ENCODE measurements at places on chromosomes 12 and 14.

DNA sequence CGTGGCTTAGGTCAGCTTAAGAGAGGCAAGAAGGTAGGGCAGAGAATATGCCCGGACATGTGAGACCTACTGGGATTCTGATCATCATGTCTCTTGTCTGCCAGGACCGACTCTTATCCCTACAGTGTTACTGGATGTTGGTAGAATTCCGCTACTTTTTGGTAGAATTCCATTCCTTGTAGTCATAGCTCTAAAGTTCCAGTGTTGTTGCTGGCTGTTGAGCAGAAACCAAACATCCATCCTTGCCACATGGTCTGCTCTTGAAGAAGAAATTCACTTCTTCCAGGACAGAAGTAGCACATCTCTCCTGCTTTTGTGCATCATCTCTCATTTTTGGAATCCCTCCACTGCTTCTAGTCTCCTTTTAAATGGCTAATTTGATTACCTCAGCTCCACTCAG, 453.7 kb downstream of the RPL10L start:
- DNase-seq = no peak

DNA sequence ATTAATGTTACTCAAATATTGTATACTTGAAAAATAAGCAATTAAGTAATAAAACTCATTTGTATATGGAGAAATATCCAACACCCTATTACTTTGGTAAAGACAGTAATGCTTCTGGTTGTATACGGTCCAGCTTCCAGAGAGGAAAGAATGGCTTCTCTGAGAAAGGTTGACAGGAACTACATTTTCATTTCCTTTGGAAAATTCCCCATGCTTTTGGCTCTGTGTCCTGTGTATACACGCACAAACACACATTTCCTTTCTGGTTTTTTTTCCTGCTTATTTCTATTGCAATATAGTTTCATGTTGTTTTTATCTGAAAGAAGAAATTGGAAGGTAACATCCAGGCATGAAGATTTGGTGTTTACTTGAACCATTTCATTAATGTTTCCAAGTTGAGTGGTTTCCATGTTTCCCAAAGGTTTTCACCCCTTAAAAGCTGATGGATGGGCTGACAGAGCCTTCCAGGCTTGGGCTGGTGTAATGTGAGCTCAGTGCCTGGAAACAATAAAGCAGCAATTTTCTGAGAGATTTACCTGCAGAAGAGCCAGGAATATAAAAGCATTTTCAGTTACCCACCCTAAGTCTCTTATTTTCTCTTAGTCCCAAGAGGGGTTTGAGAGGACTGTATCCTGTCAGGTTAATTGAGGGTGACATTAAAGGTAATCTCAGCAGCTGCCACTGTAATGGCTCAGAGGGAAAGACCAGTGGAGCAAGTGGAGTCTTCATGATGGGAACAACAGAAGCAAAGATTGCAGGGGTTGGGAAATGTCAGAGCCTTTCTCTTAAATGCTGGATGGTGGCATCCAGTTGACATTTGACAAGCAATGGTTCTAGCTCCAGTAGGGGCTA, 33.4 kb upstream of the TMTC1 start:
- DNase-seq = no peak

DNA sequence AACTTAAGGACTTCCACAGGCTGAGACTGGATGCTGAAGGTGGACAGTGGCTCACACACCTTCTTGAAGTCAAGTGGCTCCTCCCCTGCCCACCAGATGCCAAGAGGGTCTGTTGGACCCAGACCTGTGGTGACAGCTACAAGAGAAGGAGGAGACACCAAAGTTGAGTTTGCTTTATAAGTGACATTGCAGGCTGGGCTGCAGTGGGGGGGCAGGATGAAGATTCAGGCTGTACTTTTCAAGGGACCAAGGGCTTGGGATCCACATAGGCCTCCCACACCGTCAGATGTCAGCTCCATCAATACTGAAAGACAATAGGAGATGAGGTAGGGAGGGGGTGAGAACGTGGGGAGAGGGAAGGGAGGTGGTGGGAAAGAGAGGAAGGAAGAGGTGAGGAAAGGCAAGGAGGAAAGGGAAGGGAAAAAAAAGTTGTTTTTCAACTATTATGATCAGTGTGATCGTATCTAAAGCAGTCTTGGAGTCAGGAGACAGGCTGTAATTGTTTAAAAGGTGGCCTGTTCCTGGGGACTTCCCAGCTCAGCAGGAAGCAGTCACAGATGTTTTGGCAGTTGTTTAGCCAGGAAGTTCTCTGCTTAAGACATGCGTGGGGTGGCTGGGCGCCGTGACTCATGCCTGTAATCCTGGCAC, 84.1 kb upstream of the RESF1 start:
- no peak for DNase-seq

DNA sequence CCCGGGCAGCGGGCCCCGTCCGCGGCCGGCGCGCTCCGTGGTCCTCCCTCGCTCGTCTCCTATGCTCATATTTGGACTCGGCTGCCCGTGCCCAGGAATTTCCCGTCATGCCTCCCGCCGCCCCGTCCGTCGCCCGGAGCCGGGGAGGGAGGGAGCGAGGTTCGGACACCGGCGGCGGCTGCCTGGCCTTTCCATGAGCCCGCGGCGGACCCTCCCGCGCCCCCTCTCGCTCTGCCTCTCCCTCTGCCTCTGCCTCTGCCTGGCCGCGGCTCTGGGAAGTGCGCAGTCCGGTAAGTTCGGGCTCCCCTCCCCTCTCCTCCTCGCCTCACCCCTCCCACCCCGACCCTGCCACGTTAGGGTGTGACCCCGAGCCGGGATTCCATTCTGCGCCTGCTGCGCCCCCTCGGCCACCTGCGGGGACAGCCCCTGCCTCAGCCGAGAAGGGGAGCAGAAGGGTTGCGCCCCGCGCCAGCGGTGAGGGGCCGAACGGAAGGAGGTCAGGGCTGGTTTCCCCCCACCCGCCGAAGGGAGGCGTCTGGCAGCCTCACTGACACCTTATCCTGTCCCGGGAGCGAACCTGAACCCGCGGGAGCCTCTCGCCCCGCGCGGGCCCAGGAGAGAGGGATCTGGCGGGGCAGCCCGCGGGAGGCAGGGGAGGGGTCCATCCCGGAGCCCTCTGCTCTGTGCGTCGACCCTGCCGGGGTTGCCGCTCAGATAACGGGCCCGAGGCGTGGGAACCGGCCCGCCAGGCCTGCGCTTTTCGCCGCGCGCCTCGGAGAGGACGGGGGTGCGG, at the start of gene MSRB3:
Gene MSRB3, plus strand, starts transcription at position 108 of the 793 bp plus-strand sequence. CDS start 29,897 bp downstream, outside the sequence.
- DNase-seq = peak; percentile 53

DNA sequence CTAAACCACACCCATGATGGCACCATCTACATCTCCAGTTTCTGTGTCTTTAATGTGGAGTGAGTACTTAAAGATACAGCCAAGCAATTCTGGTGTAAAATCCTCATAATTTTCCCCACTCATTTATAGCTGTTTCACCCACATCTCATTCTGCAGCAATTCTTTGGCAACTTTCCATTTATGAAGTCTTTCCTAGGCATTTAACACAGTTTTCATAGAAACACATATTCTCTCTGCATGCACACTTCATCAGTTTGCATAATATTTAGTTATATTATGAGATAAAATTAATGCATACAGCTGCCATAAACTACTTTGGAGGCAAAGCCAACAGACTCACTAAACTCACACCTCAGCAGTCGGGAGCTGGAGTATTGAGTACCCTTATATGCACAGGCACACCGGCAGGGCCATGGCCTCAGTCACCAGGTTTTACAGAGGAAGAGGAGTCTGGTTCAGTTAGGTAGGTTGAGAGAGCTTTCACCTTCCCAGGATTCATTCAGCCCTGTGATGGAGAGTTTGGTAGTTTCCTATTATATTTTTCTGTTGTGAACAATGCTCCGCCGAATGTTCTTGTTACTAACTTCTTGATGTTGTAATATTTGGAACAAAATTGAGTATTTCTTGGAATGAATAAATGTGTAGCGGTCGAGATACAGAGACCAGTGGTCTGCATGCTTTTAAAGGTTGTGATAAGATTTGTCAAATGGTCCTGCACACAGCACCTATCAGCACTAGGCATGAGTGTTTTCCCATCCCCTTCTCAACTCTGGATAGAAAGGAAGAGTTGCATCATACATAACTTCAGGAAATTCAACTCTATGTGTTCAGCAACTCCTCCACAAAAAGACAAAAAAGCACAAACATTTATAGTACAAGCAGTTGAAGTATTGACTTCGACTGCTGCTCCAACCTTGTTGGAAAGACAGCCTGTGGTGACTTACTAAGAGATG, 123.5 kb downstream of the TTC8 start:
- no peak for DNase-seq

GRCh38 chr12:88725592-88726143, 145.4 kb upstream of the KITLG start:
- no peak for DNase-seq

DNA sequence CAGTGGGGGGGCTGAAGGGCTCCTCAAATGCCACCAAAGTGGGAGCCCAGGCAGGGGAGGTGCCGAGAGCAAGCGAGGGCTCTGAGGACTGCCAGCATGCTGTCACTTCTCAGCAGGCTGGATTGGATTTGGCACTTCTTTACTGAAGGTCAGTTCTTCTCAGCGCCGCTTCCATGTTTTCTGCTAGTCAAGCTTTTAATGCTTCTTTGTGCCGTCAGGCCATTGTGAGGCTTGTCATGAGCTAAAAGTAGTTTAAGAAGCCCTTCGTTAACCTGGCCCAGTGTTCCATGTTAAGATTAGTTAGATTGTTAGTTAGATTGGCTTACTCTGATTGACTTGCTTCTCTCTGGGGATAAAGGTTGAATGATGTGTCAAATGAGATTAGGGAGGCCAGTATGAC, 13.4 kb downstream of the GABARAPL1 start:
- no peak for DNase-seq

DNA sequence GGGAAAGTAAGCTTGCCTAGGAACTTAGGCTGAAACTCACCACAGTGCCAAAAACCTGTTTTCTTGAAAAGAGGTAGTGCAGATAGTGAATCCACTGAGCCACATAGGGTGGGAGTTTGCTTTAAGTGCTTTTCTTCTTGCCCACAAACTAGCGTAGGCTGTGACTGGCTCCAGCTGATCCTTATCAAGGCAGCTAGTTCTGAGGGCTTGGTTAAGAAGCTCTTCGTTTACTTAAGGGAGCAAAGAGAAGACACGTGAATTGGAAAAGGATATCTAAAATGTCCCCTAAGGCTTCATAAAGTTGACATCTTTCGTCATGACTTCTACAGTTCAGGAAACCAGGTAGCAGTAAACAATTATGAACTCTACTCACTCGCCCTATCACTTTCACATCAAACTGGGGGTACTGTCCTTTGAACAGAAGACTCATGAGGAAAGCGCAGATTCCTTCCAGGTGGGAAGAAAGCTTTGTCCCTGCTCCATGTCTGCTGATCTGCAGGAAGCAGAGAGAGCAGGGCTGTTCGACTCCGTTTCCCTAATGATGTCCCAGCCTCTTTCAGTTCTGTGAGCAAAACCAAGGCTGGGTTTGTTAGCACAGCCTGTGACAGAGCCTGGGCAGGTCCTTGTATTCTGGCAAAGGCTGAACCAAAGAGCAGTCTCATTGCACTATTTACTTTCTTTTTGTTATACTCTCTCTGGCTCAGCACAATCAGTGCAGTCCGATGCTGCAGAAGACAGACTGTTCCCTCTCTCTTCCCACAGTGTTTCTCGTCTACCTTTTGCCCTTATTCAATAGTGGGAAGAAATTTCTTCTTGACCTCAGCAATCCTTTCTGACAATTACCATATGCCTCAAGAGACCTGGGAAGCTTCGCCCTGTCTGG, 93.5 kb upstream of the ETV6 start:
- no peak for DNase-seq

GRCh38 chr12:60093428-60093827, 497.6 kb downstream of the SLC16A7 start:
- DNase-seq = no peak

GRCh38 chr14:44798386-44799242, 163.1 kb downstream of the KLHL28 start:
- no peak for DNase-seq

DNA sequence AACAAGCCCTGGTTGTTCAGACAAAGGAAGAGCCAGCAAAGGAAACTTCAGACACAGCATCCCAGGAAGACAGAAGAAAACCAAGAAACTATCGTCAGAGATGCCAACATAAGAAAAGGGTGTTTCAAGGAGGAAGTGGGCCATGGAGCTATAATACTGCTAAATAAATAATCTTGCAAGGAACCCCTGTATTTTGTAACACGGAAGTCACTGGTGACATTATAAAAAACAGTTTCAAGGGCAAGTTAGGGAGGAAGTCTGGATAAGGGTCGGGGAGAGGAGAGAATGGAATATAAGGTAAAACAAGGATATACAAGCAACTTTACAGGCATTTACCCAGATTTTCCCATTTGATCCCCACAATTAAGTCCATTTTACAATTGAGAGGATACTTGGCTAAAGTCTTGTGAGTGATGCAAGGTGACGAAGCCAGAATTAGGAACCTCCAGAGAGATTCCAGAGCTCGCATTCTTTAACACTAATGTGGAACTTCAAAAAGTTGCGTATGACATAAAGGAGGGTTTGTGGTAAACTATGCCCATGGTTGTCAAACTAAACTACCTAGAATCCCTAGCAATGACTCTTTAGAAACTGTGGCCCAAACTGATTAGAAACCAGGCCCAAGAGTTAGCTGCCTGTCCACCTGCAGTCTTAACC, 46.4 kb downstream of the PPM1H start:
- DNase-seq = no peak

DNA sequence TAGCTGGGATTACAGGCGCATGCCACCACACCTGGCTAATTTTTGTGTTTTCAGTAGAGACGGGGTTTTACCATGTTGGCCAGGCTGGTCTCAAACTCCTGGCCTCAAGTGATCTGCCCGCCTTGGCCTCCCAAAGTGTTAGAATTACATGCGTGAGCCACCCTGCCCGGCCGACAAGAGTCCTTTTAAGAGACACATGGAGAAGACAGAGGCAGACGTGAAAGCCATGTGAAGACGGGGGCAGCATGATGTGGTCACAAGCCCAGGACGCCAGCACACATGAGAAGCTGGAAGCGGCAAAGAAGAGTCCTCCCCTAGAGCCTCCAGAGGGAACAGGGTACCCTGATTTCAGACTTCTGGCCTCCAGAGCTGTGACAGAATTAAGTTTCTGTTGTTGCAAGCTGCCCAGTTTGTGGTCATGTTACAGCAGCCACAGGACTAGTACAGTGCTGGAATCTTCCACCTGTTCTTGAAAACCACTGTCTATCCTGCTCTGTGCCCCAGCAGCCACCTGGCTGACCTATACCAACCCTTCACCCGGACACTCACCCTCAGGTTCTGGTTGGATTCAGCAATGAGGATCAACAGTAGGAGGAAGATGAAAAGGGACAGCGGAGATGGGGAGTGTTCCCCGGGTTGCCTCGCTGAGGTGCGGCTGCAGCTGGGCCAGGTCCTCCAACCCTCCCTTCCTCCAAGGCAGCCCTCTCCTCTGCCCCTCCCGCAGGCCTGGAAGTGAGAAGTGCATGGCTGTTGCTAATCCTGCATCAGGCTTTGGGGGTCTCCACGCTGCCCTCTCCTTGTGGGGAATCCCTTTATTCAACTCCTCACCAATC, 16.9 kb downstream of the VPS37B start:
- no peak for DNase-seq
